Stimulated activated CD4-positive, alpha-beta T cell treated with anti-CD3 and anti-CD28 coated beads, Interleukin-4, amount 100 ng/mL, for 4 hours (primary cell): ENCODE measurements at places on chromosomes 12 and 14.
A peak's percentile ranks its signal among the peaks of the same experiment; 100 is the strongest.

DNA sequence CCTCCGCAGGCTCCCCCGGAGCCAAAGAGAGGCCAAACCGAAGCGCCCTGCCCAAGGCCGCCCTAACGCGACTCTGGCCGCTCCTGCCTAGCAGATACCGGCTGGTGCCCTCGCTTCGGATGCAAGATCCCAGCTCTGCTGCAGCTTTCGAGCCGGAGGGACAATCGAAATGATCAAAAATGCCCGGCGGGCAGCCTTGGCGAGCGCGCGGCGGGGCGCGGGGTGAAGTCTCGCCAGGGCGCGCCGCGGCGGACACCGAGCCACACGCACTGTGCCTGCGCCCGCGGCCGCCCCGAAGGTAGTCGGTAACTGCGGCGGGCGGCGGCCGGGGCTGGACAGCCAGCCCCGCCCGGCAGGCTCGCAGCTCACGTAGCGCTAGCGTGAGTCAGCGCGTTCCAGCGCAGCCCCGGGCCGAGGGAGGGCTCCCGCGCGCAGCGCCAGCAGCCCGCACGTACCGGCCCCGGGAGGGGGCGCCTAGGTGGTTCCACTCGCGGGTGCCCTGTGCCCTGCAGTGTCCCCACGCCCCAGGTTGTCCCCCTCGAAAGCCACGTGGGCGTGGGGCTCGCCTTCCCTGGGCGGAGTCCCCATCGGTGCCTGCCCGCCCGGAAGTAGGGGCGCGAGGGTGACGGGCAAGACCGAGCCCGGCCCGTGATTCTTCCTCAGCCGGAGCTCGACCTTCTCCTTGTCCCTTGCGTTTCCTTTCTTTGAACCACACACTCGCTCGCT is 109.2 kb upstream of the EGLN3 start:
- peak; percentile 53 for DNase-seq

DNA sequence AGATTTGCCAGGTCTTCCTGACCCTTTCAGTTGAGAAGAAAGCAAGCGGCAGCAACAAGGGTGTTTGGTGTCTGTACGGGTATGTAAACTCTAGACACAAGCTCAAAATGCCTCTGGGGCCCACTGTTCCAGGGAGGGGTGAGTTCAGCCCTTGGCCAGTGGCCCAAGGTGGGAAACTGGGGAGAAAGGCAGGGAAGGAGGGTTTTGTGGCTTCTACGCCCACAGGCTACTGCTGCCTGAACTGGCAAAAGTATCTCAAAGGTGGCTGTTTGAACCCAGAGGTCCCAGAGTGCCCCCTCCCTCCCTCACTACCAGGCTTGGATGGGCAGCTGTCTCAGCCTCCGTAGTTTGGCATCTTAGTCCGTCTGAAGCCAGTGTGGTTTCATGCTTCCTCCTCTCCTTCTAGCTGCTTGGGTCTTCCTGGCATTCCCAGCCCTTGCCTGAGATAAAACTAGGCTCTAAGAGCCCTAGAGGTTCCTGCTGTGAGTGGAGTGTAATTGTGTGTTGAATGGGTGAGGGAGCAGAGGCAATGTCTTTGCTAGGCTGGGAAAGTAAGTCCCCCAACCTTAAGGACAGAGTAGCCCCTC is 5.5 kb downstream of the HOXC5 start:
- DNase-seq, result no peak

GRCh38 chr12:18752947-18753346 is 15.0 kb downstream of the CAPZA3 start:
- no peak for DNase-seq

DNA sequence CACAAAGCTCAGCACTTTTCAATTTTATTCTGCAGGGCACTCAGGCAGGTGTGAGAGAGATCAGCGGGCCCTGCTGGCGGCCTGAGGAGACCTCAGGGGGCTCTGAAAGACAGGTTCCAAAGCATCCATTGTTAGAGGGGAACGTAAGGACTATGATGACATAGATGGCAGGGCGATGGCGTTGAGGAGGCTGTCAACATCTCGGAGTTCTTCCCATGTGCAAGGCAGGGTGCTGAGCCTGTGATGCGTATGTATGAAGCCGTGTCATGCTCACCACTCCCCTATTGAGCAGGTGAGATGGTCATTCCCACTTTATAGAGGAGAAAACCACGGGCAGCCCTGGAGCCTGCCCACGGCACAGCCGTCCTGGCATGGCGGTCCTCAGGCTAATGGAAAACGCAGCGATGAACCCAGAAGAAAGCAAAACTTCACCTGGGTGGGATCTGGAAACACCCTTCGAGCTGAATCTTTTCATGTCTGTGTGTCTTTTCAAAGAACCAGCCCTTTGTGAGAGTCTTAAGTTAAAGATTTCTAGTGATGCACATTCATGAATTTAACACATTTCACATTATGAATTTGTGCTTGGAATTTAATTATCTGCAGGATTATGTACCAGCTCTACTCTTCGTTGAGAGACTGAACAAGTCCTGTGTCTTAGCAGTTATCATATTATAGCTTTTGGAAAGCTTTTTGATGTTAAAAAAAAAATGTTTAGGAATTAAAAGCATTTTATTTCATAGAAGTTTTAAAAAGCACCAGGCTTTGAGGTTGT is 64.7 kb downstream of the RIMBP2 start:
- DNase-seq, result no peak

GRCh38 chr14:60760644-60761364 is 26.2 kb downstream of the MNAT1 start:
- no peak for DNase-seq

GRCh38 chr12:6091786-6092566 is 32.5 kb downstream of the VWF start:
- no peak for DNase-seq
